ENCODE measurements at places on chromosomes 2 and 18. TPM values are rescaled to one million over a fixed set of nuclear protein-coding genes. Genes with fewer than 3 reads are reported as not detected.

DNA sequence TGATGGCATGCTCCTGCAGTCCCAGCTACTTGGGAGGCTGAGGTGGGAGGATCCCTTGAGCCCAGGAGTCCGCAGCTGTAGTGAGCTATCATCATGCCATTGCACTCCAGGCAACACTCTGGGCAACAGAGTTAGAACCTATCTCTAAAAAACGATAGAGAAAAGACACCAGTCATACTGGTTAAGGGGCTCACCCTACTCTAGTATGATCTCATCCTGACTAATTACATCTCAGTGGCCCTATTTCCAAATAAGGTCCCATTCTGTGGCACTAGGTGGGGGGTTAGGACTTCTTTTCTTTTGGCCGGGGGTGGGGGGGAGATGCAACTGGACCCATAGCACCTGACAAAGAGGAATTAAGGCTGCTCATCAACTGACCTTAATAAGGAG is 163.2 kb upstream of the NCK2 start:
- no peak for DNase-seq

DNA sequence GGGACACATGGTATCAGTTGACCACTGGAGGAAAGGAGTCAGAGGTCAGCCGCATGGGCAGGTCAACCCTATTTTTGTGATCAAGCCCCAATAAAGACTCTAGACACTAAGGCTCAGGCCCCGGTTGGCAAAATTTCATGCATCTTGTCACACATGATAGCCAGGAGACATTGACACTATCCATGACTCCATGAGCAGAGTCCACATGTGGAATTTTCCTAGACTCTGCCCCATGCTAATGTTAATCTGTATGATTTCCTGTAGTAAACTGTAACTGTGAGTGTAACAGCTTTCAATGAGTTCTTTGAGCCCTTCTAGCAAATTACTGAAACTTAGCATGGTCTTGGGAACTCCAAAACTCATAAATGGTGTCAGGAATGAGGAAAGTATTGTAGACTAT is 192.3 kb downstream of the PDE11A start:
- no peak for DNase-seq

GRCh38 chr18:40357536-40357935 is 1597.5 kb upstream of the PIK3C3 start:
- no peak for DNase-seq

UGT1A8 gene
- not detected for polyA plus RNA-seq
